ENCODE measurements at places on chromosomes 3 and 15. TPM values are rescaled to one million over a fixed set of nuclear protein-coding genes. Genes with fewer than 3 reads are reported as not detected.

Gene AGBL1
- under 0.01 TPM for total RNA-seq

Gene TGM5
- not detected for total RNA-seq

Gene APEH
- total RNA-seq: 75.8 TPM

Gene PRR23C
- total RNA-seq: not detected

Gene ITGA11
- total RNA-seq: 2.6 TPM

Gene CMTM6
- 106 TPM for total RNA-seq

Gene NANOGP8
- total RNA-seq: 0.38 TPM

Gene A4GNT
- not detected for total RNA-seq

Gene LRRC31
- not detected for total RNA-seq

Gene HMG20A
- total RNA-seq: 51.9 TPM

Gene PSTPIP1
- total RNA-seq: not detected

Gene IL17RC
- 28.4 TPM for total RNA-seq

Gene DLG1
- 54.2 TPM for total RNA-seq

Gene OXTR
- 0.65 TPM for total RNA-seq

Gene GOLGA8T
- not detected for total RNA-seq

Gene MYZAP
- total RNA-seq: 14.4 TPM

Gene VGLL3
- 1.6 TPM for total RNA-seq

Gene TRH
- total RNA-seq: not detected

Gene SLC15A2
- total RNA-seq: 0.33 TPM

Gene IL5RA
- total RNA-seq: not detected

Gene PDCD7
- total RNA-seq: 23.4 TPM

Gene PRICKLE2
- total RNA-seq: 3.8 TPM

Gene TMEM212
- total RNA-seq: not detected

Gene CCR2
- not detected for total RNA-seq

Gene SMC4
- total RNA-seq: 44.1 TPM

Gene LINGO1
- total RNA-seq: 0.33 TPM

Gene HES1
- total RNA-seq: 64.3 TPM

Gene EFHB
- 0.33 TPM for total RNA-seq

Gene OR5K2
- total RNA-seq: not detected

Gene ALDH1A3
- 38.6 TPM for total RNA-seq

Gene TGM4
- total RNA-seq: 0.33 TPM

Gene GRK7
- total RNA-seq: not detected

Gene GPR156
- 0.10 TPM for total RNA-seq

Gene ARHGAP31
- total RNA-seq: 74.6 TPM

Gene NOP10
- total RNA-seq: 285 TPM

Gene MUSTN1
- not detected for total RNA-seq

Gene FILIP1L
- 30.1 TPM for total RNA-seq

Gene CCDC80
- total RNA-seq: 12.7 TPM

Gene TNFAIP8L3
- 74.1 TPM for total RNA-seq

Gene SLC7A14
- 2.0 TPM for total RNA-seq

Gene CCRL2
- 5.6 TPM for total RNA-seq

Gene CHL1
- not detected for total RNA-seq

Gene NDN
- 38.2 TPM for total RNA-seq

Gene XYLB
- total RNA-seq: 3.5 TPM

Gene ROPN1
- not detected for total RNA-seq

Gene PLSCR4
- total RNA-seq: 176 TPM

Gene GDPGP1
- 10.1 TPM for total RNA-seq

Gene SPSB4
- total RNA-seq: not detected

Gene DUOXA2
- not detected for total RNA-seq

Gene CLDN1
- total RNA-seq: 1.3 TPM

Gene COPS2
- total RNA-seq: 66.0 TPM

Gene LHFPL4
- under 0.01 TPM for total RNA-seq

Gene PLS1
- total RNA-seq: 1.3 TPM

Gene SERINC4
- total RNA-seq: not detected

Gene EFCC1
- total RNA-seq: 2.3 TPM

Gene SNTN
- total RNA-seq: not detected

Gene CX3CR1
- total RNA-seq: not detected

Gene CCDC39
- not detected for total RNA-seq

Gene CSPG5
- 0.67 TPM for total RNA-seq
